ENCODE measurements at places on chromosomes 3 and 15. TPM values are rescaled to one million over a fixed set of nuclear protein-coding genes. Genes with fewer than 3 reads are reported as not detected.

The PRSS50 gene
- not detected for total RNA-seq

The LRRC31 gene
- not detected for total RNA-seq

The WDR93 gene
- not detected for total RNA-seq

The ACAP2 gene
- total RNA-seq = 71.1 TPM

DNA sequence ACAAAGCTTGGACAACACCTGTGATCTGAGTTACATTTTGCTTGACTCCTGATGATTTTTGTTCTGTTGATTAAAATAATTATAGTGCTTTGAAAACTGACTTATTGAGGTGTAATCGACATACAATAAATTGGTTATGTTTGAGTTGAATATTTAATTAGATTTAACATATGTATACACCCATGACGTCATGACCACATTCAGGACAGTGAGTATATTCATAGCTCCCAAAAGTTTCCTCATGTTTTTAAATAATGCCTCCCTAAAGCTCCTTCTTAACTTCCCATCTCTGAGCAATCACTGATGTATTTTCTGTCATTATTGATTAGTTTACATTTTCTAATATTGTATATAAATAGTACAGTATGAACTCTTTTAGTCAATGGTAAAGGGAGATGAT lies 801.2 kb downstream of the PDCD6IP start:
- no peak for DNase-seq

DNA sequence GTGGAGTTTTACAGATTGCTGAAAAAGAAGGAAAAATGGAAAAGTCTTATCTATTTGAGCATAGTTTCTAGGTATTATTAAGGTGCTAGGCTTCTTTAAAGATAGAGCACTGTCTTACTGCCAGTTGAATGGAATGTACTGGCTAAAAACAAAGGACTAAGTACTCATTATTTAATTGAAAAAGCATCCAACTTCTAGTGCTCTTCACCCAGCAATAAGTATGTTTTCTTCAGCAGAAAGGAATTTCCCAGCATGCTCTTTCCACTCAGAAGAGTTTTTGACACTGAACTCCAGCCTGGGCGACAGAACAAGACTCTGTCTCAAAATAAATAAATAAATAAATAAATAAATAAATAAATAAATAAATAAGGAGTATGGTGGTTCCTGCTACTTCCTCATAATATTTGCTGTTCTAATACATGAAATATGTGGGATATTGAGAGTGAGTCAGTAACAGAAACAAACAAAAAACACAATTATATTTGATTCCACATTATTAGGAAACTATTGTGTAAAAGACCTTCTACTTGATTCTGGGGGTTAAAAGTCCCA lies 70.6 kb downstream of the ATP13A4 start:
- DNase-seq = no peak

DNA sequence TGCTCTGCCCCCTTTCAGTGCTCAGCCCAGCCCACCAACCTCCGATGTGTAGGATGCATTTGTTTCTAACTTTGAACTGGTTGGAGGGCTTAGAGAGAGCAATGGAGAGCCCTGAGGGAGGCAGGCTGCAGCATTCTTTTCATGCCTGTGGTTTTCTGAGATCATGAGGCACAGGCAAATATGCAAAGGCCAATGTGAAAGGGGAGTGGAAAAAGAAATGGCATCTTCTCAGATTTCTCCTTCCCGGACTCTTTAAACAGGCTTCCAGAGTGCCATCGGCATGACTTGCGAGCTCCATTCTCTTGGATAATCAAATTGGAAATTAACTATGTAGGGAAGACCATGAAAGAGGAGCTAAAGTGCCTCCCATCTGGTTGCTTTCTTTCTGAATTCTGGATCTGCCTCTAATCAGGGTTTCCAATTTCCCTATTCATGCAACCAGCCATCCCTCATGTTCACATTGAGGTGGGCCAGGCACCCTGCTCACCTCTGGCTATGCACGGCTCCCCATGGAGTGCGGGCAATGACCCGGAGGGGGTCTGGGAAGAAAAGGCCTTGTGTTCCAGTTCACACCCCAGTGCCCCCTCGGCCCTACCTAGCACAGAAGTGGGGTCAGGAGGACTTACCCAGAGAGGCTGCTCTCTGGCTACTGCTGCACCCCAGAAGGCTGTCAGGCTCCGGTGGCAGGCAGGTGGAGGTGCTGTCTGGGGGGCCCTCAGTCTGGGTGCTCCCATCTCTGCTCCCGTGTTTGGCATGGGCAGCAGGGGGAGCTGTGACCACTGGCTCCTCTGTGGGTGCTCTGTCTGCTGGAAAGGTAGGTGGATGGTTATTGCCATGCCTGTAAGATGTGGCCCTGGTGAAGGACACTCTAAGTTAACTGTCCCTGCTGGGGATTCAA lies 16.1 kb downstream of the AMOTL2 start:
- DNase-seq = no peak

DNA sequence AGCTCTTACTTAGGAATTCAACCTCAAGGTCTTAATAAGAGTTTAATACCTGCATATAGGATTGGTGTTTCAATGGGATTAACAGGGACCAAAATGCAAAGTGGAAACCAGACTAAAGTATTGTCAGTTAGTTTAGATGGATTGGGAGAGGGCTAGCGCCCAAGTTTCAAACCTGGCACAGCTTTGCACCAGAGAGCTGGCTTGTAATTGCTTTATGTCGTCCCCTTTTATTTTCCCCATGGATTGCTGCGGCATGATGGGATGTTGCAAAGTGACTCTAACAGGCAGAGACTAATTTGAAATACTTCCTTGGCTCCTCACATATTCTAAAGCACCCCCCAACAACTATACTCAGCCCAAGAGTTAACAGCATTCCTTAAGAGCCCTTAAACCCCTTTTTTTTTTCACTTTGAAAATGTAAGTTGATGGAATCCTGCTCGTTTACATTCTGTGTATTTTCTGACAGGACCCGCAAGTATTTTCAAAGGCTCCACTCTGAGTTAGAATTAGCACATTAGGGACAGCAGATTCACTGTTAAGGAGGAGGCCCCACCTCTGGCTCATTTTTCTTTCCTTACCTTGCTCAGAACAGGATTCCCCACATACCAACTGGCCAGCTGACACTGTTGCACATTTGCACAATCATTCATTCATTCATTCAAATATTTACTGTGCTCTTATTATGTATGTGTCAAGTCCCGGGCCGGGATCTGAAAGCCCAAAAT lies 214.2 kb downstream of the ERC2 start:
- no peak for DNase-seq

- no peak for DNase-seq
Measured at GRCh38 chr15:51939216-51939615, 32.4 kb downstream of the LEO1 start.

- DNase-seq = no peak
Measured at GRCh38 chr3:72739531-72740466, 108.4 kb downstream of the SHQ1 start.

- no peak for DNase-seq
Measured at GRCh38 chr15:75459581-75459980, 8.1 kb upstream of the SIN3A start.

Measured in activated CD4-positive, alpha-beta T cell treated with anti-CD3 and anti-CD28 coated beads, Interleukin-2, amount 10 ng/mL, durations not matched to agents 7 days and 5 days (primary cell).